Umbilical cord (tissue), 2 donors: ENCODE measurements at places on chromosomes 13 and 19. TPM values are rescaled to one million over a fixed set of nuclear protein-coding genes. Genes with fewer than 3 reads are reported as not detected.
A peak's percentile ranks its signal among the peaks of the same experiment; 100 is the strongest.

DNA sequence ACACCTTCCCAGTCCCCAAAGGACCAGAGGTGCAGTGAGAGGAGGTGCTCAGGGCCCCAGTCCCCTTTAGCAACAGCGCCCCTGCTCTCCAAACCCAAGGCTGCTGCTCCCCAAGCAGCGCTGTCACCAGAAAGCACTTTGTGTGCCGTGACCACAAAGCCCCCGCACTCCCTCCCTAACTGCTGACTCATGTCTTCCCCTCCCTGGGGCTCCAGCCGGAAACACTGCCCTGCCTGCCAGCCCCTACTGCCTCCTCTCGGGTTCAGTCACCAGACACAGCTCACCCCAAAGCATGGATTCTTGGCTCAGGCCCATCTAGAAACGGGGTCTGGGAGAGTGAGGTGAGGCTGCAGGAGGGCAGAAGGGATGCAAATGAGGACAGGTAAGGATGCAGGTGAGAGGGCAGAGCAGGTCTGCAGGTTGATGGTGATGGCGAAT is 4.9 kb upstream of the TNFSF14 start:
- peak; percentile 35 for DNase-seq

- no peak for DNase-seq
Observed at GRCh38 chr13:98133946-98134345, 8.9 kb upstream of the FARP1 start.

Gene CYP2S1
- total RNA-seq = 1.2 TPM

GRCh38 chr19:38061294-38061693 is 154.3 kb downstream of the SIPA1L3 start:
- DNase-seq = no peak

Gene KLK5
- not detected for total RNA-seq

GRCh38 chr13:96481482-96481881 is 391.6 kb downstream of the HS6ST3 start:
- no peak for DNase-seq

- DNase-seq = no peak
Observed at GRCh38 chr19:42322305-42322704, 3.1 kb upstream of the MEGF8 start.

DNA sequence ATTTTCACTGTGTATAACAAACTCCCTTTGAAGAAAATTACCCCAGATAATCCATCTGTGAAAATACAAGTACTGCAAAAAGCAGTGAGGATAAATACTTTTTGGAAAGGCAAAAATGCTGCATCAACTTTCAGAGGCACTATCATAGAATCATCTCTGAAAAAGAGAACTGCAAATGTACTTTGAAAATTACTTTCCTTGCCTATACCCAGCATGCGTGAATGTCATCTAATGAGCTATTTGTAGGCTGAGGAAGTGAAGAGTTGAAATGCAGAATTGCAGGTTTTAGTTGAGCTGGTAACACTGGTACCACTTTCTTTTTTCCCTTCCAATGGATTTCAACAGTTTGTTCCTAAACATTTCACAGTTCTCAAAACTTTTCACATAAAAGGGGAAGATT is 196.7 kb downstream of the TBC1D4 start:
- DNase-seq = no peak

Gene PCSK4
- total RNA-seq = 1.9 TPM

- DNase-seq = no peak
Observed at GRCh38 chr19:17796013-17796837, 1.3 kb downstream of the B3GNT3 start.

GRCh38 chr13:111984349-111984748 is 82.6 kb upstream of the SOX1 start:
- DNase-seq = no peak

GRCh38 chr13:71852736-71853135 is 14.3 kb downstream of the DACH1 start:
- no peak for DNase-seq

DNA sequence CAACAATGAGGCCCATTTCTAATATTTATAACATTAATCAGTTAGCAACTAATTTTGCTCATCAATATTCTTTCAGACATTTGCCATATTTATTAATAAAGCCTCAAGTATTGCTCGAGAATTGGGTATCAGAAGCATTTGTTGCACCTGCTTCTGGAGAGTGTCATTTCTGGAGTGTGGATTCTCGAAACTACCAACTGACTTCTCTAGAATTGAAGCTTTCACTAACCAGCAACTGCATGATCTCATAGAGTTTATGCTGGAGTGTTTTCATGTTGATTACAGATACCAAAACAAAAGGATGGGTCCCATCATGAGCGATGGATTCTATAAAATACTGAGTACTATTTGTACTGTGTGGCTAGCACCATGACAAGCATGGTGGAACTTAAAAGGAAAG is 121.0 kb upstream of the SLC7A1 start:
- no peak for DNase-seq

Gene ZFR2
- 0.96 TPM for total RNA-seq

DNA sequence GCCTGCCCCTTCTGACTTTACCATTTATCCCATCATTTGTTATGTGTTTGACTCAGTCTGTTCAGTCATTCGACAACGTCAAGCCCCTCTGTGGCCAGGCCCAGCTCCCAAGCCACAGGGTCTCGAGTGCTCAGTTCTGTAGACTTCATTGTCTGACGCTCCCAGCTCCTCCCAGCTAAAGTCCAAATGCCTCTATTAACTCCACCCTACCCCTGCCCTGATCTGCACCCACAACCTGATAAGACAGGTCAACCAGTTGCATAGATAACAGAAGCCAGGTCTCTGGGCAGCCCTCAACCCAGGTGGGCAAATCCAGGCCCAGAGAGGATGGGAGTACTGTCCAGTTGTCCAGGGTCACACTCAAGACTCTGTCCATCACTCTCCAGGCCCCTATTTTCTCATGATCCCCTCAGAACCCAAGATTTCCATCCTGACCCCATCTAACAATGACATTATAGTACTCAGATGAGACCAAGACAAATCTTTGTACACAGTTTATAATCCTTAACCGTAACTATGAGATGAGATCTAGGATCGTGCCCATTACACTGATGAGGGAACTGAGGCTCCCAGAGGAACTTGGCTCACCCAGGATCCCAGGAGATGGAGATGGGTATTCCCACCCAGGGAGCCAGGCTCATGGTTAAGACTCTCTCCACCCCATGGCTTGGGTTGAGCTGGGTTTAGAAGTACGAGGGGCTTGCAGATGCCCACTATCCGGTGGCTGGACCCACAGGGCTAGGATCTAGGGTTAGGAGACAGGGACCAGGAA is 1.1 kb downstream of the TM6SF2 start:
- DNase-seq = no peak

GRCh38 chr13:66837246-66837645 is 392.9 kb downstream of the PCDH9 start:
- no peak for DNase-seq

Gene CXCL17
- total RNA-seq = not detected

- DNase-seq = no peak
Observed at GRCh38 chr19:47232422-47233211, 1.6 kb upstream of the BBC3 start.

DNA sequence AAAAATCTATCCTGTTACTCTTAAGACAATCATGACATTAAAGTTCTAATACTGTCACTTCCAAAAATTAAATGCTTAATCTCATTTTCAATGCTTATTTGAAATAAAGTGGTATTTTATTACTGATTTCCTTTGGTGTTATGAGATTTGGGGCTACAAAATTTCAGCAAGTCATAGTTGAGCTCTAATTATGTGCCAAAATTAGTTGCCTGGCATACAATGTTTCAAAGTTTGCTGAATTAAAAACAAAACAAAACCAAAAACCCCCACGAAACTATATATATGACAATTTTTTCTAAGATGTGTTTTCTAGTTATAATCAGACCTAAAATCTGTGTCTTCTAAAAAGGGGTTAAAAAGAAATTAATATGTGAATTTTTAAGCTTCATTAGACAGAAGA is 62.2 kb downstream of the KCNRG start:
- DNase-seq = no peak

DNA sequence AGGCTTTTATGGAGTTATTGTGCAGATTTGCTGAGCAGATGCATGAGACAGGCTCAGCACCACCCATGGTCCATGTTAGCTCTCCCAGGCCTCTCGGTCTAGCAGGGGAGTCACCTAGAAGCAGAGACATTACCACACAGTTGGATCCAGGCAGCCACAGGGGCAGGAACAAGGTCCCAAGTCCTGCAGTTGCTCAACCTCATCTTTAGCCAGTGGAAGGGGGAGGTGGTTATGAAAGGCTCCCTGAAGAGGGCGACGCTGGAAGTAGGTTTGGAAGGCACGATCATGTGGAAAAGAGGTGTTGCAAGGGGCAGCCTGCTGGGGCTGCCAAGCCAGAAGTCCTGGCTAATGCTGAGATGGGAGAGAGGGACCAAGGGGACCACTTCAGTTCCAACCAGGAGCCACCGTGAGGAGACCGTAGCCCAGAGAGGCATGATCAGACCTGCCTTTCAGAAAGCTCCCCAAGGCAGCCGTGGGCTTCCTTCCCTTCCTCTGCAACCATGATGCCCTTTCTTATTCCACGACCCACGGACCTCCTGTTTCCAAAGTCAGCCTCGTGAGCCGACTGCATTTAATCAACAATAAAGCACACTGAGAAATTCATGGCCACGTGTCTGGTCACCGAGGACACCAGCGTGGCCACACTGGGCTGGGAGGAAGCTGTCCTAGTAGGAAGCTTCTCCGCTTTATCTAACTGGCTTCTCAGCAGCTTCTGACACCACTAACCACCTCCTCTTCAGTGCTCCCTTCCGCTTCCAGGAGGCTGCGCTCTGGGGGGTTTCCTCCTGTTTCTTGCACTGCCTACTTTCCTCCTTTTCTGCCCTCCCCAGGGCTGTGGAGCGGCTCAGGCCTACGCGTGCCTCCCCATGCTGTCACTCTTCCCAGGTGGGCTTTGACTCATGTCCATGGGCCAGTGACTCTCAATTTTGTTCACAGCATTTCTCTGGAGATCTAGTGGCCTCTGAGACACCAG is 2.6 kb downstream of the AP1M1 start:
- no peak for DNase-seq

DNA sequence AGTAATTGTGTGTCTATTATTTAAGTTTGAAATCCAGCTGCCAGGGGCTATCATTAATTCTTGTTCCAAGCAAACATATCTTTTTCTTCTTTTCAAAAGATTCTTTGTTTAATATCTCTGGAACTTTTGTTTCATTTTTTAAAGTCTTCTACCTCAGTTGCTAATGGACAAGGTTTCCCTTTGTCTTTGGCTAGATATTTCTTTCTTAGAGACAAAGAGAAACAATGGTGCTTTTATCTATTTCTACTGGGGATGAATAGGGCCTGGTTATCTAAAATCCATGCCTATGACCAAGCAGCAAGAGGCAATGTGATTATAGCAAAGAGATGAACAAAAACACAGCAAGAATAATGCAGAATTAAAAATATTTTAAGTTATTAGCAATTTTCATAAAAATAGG is 661.3 kb upstream of the KLF12 start:
- no peak for DNase-seq

DNA sequence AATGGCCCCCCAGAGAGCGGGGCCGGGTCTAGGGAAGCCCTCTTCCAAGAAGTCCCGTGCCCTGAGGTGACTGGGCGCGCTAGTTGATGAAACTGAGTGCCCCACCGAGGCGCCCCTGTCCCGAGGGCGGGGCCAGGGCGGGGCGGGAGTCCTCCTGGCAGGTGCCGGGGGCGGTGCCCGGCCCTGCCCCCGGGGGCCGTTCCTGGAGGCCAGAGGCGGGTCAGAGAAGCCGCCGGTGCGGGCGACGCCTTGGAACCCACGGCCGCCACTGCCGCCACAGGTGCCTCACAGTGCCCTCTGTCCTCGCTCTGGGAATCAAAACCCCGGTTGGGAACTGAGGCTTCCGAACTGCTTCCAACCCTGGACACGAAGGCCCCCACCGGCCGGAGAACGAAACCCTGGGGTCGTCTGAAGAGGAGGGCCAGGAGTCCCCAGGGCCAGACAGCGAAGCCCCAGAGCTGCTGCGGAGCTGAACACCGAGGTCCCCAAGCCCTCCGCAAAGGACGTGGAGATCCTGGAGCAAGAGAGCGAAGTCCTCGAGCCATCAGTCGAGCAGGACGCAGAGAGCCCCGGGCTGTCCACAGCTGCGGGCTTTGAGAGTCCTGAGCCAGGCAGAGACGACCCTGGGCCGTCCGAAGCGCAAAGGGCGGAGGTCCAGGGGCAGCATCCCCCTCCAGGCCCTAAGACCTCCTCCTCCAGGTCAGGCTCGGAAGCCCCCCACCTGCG is at the start of gene MISP3:
MISP3 (plus strand) TSS at position 252 of the 726 bp plus-strand sequence. CDS start 524 bp downstream, outside the sequence.
- peak; percentile 23 for DNase-seq

DNA sequence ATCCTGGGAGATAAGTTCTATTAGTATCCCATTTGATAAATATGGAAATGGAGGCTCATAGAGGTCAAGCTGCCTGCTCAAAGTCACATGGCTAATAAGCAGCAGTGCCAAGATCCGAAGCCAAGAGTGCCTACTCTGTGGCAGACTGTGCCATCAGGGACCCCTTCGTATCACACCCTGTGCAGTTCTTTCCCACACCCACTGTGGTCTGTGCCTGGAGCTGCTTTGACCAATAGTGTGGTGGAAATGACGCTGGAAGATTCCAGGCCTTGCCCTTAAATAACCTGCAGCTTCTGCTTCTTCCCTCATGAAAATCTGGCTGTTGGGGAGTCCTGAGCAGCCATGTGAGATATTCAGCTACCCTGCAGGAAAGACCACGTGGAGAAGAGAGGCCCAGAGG is 10.1 kb downstream of the OPA3 start:
- no peak for DNase-seq

GRCh38 chr19:38417146-38417543 is 8.9 kb downstream of the RASGRP4 start:
- no peak for DNase-seq

GRCh38 chr19:6242677-6243076 is 37.1 kb downstream of the MLLT1 start:
- no peak for DNase-seq

Gene CACNA1A
- 26.7 TPM for total RNA-seq

Gene KLK8
- total RNA-seq = not detected

DNA sequence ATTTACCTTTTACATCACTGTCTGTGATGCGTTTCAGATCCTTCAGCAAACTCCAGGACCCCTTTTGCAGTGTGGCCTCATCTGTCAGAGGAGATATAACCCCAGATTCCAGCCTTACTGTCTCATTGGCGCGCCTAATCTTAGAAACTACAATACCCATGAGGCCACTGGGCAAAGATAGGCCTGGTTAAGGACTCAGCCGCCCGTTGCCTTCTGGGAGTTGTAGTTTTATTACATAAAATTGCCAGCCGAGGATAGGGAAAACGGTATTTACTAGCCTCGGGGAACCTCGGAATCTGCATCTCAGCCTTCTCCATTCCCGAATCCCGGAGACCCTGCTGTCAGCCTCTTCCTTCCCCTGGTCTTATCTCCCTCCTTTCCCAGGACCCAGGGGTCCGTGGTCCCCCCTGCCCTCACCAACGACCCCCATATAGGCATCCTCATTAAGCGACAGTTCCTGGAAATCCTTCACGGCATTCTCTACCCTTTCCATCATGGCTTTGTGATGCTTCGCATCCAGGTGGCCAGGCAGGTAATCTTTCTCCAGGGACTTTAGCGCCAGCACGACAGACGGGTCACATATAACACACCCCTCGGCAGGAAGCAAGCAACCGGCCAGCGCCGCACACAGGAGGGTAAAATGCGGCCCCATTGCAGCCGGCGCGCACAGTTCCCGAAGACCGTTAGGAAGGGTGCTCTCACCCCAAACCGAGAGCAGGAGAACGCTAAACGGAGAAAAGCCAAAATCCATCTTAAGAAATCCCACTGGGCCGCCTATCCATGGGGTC is 1.3 kb downstream of the IZUMO1 start:
- peak; percentile 65 for DNase-seq

GRCh38 chr13:77412116-77412635 is 85.3 kb upstream of the MYCBP2 start:
- no peak for DNase-seq
